ENCODE measurements at places on chromosomes 13 and 19.

GRCh38 chr19:18991468-18991867, 41.8 kb downstream of the SUGP2 start:
- no peak for DNase-seq

DNA sequence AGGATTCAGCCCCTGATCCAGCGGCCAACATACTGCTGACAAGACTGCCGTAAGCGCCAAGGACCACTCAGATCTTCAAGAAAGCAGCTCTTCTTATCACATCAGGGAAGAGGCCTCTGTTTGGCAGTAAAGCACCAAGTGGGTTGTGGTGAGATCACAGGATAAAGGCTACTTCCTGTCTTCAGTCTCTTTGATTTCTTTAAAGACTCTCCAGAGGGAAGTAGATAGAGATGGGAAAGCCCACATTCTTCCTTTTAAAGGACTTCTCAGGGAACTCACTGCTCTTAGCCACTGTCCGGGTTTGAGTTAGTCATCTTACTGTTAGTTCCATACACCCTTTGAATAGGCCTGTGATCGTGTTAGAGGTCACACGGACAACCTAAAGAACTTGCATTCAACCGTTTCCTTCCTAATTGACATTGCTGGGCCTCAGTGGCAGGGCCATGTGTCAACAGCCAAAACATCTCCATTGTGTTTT, 47.2 kb upstream of the POMP start:
- no peak for DNase-seq

DNA sequence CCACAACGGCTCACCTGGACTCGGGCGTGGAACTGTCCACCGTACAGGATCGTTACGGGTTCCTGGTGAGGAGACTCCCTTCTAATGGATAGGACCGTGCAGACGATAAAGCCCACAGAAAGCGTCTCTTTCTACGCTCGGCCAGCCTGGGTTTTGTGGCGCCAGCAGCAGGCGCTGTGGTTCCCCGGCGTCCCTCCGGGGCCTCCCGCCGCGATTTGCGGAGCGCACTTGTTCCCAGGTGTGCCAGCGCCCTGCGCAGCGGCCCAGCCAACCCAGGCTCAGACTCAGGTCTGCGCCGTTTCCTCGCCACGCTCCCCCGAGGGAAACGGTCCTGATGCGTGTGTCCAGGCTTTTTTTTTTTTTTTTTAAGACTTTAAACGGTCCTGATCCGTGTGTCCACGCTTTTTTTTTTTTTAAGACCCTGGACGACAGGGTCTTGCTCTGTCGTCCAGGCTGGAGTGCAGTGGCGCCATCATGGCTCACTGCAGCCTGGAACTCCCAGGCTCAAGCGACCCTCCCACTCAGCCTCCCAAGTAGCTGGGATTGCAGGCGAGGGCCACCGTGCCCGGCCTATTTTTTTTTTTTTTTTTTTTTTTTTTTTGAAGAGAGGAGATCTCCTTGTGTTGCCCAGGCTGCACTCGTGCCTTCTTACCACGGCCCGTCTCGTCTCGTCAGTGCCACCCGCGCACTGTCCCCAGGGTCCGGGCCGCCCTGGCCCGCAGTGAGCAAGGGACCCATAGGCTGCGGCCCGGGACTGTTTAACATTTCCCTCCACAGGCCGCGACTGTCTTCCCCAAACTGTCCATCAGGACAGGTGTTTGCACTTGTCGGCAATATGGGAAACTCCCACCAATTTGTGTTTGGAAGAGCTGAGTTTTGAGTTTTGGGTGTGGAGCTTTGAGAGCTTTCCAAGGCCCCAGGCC, 23.8 kb downstream of the GJA3 start:
- DNase-seq, result no peak

- peak; percentile 59 for DNase-seq
These were observed at the start of gene LIN7B for GRCh38 chr19:49113762-49114629. Gene LIN7B (plus strand): TSS chr19:49114370. CDS start chr19:49114405, 35 bp downstream.

- DNase-seq, result no peak
These were observed 1.3 kb upstream of the PNMA8C start for GRCh38 chr19:46429999-46430398.

DNA sequence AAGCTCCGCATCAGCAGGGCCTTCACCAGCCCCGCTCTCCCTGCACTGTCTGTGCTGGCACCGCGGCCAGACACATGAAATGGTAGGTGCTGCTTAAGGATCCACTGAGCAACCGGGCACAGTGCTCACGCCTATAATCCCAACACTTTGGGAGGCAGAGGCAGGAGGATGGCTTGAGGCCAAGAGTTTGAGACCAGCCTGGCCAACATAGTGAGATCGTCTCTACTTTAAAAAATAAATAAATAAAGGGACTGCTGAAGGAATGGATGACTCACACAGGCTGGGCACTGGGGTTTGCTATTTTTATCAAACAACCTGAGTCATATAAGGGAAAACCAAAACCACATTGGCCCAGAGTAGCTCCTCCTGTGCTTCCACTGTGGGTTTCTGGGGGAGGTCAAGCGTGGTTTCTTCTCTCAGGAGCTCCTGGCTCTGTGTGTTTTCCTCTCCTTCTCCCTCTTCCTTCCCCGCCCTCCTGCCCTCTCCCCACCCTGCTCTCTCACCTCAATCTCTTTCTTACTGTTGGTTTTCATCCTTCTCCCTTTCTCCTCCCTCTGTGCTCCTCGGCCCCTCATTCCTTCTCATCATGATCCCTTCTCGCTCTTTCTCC, 21.3 kb downstream of the VRK3 start:
- no peak for DNase-seq

- DNase-seq, result no peak
These were observed 1082.9 kb downstream of the UQCRFS1 start for GRCh38 chr19:28130066-28130511.

DNA sequence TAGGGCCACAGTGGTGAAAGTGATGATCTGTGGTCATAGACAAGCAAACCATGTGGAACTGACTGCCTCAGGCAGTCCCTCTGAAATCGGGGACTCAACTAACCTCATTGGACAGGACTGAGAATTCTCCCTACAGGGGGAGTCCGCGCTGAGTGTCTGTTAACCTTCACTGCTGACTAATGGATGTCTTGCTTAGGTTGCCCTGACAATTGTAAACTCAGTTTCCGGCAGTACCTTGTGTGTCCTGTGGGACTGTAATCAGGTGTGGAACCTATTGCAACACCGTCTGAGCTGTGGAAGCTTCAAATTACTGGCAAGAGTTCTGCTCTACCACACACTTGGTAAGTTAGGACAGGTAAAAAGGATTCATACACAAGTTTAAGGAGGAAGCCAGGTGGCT, 21.8 kb downstream of the ZNF77 start:
- no peak for DNase-seq

DNA sequence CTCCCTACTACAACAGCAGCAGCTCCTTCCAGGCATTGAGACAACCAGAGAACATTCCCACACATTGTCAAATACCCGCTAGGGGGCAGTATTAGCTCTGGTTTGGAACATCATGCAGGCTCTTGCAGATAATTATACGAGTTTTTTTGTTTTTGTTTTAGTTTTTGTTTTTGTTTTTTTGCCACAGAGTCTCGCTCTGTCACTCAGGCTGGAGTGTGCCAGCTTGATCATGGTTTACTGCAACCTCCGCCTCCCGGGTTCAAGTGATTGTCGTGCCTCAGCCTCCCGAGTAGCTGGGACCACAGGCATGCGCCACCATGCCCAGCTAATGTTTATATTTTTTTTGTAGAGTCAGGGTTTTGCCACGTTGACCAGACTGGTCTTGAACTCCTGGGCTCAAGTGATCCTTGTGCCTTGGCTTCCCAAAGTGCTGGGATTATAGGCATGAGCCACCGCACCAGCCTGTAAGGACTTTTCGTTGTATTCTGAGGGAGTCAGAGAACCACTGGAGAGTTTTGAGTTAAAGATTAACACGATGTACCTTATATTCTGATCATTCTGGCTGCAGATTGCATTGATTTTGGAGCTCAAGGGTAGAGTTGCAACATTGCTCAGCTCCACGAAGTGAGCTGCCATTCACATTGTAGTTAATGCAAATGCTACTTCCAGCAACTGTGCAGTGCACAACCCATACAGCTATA, 41.7 kb upstream of the CEACAM20 start:
- DNase-seq, result peak; percentile 10

- no peak for DNase-seq
These were observed 2.3 kb upstream of the N4BP2L1 start for GRCh38 chr13:32430018-32430747.

GRCh38 chr13:52944697-52945096, 83.9 kb upstream of the OLFM4 start:
- no peak for DNase-seq

- DNase-seq, result no peak
These were observed 11.6 kb upstream of the JUND start for GRCh38 chr19:18292810-18293641.

DNA sequence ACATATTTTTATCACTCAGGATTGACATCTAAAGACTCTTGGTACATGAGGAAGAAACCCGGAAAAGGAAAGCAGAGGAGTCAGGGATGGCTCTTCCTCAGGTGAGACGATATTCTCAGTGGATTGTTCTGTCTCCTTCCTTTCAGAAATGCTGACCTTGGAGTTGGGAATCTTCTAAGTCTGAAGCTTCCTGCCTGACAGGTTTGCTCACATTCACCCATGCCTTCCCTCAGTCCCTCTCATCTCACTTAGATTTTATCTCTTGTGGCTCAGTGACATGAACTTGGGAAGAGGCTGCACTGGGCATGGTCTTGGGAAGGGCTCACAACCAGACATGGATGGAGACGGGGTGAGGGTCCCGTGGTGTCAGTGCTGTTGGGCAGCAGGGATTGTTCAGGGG, 6.7 kb downstream of the ZNF525 start:
- no peak for DNase-seq

GRCh38 chr13:59250336-59251189, 913.2 kb downstream of the DIAPH3 start:
- DNase-seq, result no peak

- DNase-seq, result no peak
These were observed 122.8 kb downstream of the SHISA2 start for GRCh38 chr13:25928941-25929505.

- no peak for DNase-seq
These were observed 322.3 kb downstream of the DLEU7 start for GRCh38 chr13:50521006-50521830.

DNA sequence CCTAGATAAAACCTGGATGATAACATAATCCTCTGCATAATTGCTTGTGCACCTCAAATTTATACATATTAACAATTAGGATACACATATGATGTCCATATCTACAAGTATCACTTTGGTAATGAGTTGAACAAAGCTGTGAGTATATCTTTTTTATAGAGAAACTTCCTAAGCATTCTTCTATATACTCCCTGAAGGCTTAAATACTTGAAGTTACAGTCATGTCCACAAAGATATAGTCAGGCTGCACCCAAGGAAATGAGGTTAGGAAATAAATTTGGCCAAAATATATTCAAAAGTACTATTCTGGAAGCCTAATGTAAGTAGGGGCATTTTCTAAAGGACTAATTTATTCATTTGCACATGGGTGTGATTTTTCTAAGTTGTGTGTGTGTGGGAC, 761.5 kb downstream of the PCDH9 start:
- no peak for DNase-seq

DNA sequence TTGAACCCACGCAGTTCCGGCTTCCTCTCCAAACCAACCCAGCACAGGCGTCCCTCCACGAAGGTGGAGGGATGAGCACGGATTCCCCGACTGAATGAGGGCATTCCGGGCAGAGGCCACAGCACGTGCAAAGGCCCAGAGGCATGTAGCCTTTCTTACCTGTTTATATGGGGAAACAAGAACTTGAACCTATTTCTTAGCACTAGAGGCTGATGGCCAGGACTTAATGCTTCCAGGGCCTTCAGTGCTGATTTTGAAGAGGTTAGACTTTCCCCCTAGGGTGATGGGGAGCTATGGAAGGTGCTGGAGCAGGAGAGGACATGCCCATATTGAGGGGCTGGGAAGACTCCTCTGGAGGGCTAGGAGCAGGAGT, 2.0 kb downstream of the MAST3 start:
- DNase-seq, result no peak

DNA sequence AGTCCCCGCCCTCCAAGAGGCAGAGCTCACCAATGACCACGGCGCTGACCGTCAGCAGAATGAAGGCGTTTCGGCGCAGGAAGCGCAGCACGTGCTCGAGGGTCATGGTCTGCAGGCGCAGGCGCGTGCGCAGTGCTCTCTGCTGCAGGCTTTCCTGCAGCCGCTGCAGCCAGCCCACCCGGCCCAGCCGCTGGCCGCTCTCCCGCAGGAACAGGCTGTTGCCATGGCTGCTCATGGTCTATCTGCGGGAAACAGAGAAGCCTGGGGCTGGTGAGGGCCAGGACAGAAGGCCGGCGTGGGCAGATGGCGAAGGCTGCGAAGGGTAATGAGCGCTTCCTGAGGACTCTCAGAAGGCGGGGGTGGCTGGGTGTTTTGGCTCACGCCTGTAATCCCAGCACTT, 7.0 kb downstream of the SLC1A6 start:
- no peak for DNase-seq

GRCh38 chr19:32702010-32702409, 10.4 kb downstream of the NUDT19 start:
- DNase-seq, result no peak

GRCh38 chr19:53586277-53586691, 45.5 kb upstream of the DPRX start:
- DNase-seq, result no peak

GRCh38 chr19:18153556-18154134, 682 bp downstream of the PIK3R2 start:
- no peak for DNase-seq

- DNase-seq, result no peak
These were observed 8.0 kb upstream of the CCER2 start for GRCh38 chr19:38919837-38920601.

DNA sequence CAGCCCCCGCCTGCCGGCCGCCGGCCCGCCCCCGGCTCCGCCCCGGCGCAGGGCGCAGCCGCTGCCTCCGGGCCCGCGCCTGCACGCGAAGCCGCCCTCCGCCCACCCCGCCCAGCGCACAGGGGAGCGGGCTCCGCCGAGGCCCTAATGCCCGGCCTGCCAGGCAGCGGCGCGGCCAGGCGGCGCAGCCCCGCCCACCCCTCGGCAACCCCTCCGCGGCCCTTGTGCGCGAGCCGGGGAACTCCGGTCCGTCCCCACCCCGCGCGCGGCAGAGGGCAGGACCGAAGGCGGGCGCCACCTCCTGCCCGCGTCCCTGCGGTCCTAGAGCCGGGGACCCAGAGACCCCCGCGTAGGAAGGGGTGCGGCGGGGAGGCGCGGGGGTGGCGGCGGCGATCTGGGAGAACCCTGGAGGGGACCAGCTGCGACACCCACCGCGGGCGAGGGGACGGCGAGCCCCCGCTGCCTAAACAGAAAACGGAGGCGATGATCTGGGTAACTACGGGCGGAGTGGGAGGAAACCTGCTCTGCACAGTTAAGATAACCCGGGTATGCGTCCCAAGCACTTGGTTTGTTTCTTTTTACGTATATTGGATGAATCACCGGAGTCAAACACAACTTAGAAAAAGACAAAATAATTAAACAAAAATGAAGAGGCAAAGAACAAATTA, 350 bp upstream of the USP12 start:
- DNase-seq, result peak; percentile 83

- no peak for DNase-seq
These were observed 1367.5 kb upstream of the PCDH9 start for GRCh38 chr13:68597641-68598040.

GRCh38 chr19:3047496-3048189, 14.7 kb downstream of the TLE5 start:
- DNase-seq, result peak; percentile 28
